Right ventricle myocardium inferior (tissue), 1 donor: ENCODE measurements at places on chromosomes 6 and 20. TPM values are rescaled to one million over a fixed set of nuclear protein-coding genes. Genes with fewer than 3 reads are reported as not detected.
A peak's percentile ranks its signal among the peaks of the same experiment; 100 is the strongest.

The TRIM31 gene
- not detected for total RNA-seq

The CUTA gene
- 107 TPM for total RNA-seq

GRCh38 chr6:134090591-134090990 lies 38.2 kb upstream of the SLC2A12 start:
- no peak for DNase-seq

DNA sequence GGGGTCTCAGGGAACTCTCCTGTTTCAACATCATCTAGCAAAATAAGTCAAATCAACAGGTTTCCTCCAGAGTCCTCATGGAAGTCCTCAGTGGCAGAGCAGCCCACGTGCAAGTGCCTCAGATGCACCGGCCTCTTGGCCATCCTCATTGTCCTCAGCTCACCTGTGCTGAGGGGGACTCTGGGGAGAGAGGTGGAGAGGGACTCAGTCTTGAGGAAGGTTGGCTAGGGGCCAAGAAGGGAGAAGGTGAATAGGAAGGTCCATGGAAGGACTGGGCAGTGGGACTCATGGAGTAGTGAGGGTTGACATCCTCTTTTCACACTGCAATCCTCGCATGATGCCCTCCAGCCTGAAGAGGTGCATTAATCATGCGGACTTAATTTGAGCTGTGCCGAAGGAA lies 77.9 kb upstream of the DUSP22 start:
- DNase-seq, result no peak

- DNase-seq, result peak; percentile 84
These were observed 44.2 kb upstream of the SUPT3H start for GRCh38 chr6:45421709-45422502.

The CDS2 gene
- total RNA-seq, result 57.2 TPM

The RAB44 gene
- total RNA-seq, result 0.08 TPM

The DEFB132 gene
- total RNA-seq, result not detected
